ENCODE measurements at places on chromosomes 13 and 19.

GRCh38 chr13:20754009-20754408 lies 19.8 kb downstream of the EEF1AKMT1 start:
- DNase-seq = no peak

DNA sequence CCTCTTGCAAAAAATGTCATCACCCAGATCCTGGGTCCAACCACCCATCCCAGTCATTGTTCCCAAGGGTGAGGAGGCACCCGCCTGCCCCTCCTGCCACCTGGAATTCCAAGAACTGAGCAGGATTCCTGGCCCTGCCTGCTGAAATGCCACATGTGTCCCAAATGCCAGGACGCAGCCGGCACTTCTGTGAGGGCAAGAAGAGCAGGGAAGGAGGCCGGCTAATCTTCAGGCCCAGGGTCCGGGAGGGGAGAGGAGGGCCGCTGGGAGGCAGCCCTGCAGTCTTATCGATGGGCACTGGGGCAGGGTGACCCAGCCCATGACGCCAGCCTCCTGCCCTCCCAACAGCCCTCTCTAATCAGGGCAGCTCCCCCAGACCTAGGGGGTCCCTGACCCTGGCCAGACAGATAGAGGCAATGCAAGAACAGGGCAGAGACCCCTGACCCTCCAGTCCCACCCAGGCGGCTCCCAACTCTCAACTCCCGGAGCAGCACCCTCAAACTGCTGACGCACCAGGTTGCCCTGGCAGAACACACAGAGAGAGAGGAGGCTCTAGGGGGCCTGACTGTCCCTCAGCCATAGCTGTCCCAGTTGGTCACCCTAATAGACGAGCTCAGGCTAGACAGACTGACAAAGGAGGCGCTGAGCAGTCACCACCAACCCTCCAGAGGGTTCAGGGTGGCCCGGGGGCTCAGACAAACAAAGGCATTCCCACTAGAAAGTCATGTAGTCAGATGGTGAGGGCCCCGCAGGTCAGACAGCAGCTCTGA lies 1.5 kb downstream of the MFSD12 start:
- DNase-seq = no peak

- no peak for DNase-seq
Observed at GRCh38 chr19:47569331-47569730, 3.6 kb downstream of the ZNF541 start.

GRCh38 chr13:97445522-97446187 lies 11.7 kb downstream of the RAP2A start:
- no peak for DNase-seq

DNA sequence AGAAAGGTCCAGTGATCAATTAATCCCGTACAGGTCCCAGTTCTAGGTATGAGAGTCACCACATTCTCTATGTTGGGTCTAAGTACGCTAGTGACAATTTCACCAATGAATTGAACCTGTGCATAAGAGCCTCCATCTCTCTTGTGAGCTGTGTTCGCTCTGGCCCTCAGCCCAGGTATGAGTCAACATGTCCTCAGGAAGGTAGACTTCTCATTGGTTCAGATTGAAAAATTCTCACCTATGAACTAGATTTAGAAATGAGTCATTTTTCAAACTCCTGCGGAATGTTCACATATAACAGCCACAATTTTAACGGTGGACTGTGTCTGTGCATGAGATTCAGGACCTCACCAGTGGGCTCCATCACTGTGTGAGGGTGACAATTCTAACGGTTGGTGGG lies 12.7 kb upstream of the ZNF43 start:
- no peak for DNase-seq

DNA sequence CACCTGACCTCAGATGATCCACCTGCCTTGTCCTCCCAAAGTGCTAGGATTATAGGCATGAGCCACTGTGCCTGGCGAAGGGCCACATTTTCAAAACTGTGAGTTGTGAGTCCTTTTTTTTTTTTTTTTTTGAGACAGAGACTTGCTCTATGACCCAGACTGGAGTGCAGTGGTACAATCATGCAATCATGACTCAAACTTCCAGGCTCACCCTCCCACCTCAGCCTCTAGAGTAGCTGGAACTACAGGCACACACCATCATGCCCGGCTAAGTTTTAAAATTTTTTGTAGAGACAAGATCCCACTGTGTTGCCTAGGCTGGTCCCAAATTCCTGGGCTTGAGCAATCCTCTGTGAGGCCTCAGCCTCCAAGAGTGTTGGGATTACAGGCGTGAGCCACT lies 3.8 kb upstream of the MYPOP start:
- DNase-seq = no peak

Data from HEK293T (cell line).